ENCODE measurements at places on chromosomes 1 and 21.

DNA sequence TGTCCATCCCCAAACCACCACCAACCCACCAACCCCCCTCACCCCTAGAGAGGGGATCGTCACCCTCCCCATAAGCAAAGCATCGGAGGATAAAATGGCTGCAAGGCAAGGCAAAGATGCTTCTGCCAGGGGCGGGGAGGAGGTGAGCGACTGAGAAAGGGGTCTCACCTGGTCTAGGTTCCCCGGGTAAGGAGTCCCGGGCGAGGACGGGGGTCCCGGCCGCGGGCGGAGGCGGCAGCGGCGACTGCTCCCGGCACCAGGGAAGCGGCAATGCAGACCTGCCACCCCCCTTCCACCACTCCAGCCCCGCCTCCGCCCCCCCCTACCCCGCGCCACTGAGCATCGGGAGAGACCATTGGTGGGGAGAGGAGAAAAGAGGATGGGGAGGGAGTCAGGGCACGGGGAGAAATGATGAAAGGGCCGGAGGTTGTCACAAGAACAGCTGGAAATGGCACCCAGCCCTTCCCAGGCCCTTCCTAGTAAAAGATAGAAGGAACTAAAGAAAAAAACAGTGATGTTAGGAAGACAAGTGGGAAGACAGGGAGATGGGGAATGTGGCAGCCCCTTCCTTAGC lies at the start of gene SV2A:
Gene SV2A, minus strand, starts transcription at position 274 of the 574 bp plus-strand sequence. CDS start 4,004 bp downstream, outside the sequence.
- no peak for DNase-seq

GRCh38 chr1:100440075-100440809 lies 87.9 kb downstream of the CDC14A start:
- DNase-seq: no peak

DNA sequence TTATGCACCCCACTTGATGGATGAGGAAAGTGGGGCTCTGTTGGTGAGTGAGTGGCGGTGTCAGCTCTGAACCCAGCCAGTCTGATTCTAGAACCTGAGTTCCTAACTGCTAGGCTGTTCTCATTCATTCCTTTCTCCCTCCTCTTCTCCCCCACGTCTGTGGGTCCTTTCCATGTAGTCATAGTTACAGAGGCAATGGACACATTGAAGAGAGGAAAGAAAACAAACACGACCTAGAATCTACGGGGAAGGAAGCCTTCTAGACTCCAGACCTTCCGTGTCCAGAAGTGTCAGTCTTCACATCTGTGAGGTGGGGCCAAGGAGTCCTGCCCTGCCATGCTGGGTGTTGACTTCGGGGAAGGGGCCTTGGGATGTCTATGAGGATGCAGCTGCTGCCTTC lies 115.8 kb upstream of the WNT4 start:
- no peak for DNase-seq

- no peak for DNase-seq
Measured at GRCh38 chr1:228507961-228508652, 20.9 kb downstream of the RNF187 start.

GRCh38 chr1:113691184-113691583 lies 68.1 kb downstream of the PHTF1 start:
- no peak for DNase-seq

DNA sequence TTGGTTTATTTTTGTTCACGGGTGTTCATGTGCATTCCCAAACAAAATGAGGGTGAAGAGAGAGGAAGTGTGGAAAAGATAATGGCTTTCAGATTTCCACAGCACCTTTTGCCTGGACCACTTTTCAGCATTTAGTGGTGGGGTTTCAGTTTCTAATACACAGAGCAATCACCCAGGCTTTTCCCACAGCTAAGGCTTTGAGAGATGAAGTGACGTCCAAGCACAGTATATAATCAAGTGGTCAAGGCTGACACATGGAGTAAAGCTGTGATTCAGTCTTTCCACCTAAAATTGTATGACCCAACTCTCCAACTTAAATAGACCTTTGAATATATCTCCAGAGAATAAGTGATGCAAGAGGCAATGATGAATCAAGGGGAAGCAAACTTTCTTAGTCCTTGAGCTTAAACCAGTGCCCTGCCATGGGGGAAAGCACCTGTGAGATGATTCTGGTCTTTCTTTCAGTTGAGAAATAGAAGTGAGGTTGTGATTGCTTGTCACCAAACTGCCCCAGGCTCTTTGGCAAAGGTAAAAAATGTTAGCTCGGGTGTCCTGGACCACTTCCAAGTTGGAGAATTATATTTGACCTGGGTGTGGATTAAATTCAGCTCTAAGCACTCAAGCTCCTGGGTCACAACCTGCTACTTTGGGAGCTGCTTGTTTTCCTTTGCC lies 2.4 kb upstream of the PIK3R3 start:
- no peak for DNase-seq

DNA sequence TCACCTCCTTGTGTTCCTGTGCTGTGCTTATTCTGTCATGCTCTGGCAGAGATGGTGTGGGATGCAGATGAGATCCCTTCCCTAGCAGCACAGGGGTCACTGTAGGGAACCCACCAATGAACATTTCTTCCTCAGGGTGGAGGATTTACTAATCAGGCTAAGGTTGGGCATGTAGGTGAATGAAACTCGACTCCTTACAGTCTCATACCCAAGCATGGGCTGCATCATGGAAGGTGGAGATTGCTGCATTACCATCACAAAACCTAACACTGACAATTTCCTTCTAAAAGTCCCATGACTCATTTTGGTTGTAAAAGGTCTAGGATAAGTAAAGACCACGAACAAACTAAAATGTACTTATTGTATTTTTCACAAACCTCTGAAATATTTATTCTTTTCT lies 399.9 kb downstream of the DSCAM start:
- no peak for DNase-seq
